NCI-H345 (cell line): ENCODE measurements at places on chromosomes 7 and 10.
A peak's percentile ranks its signal among the peaks of the same experiment; 100 is the strongest.

GRCh38 chr7:30231271-30231670 lies 53.1 kb upstream of the ZNRF2 start:
- DNase-seq: no peak

DNA sequence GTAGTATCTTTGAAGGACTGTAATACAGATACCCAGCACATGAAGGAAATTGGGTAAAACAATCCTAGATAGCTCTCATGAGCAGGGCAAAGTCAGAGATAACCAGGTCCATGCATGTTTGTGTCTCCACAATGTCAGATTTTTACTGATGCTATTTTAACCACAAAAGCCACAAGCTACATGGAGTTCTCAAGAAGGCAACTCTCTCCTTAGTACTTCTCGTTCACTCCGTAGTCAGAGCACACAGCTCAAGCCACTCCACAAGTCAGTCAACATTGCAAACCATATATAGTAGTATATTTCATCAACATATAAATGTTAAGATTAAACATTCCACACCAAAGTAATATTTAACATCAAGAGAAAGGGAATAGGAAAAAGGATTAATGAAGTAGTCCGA lies 98.0 kb upstream of the PIK3CG start:
- DNase-seq: no peak

DNA sequence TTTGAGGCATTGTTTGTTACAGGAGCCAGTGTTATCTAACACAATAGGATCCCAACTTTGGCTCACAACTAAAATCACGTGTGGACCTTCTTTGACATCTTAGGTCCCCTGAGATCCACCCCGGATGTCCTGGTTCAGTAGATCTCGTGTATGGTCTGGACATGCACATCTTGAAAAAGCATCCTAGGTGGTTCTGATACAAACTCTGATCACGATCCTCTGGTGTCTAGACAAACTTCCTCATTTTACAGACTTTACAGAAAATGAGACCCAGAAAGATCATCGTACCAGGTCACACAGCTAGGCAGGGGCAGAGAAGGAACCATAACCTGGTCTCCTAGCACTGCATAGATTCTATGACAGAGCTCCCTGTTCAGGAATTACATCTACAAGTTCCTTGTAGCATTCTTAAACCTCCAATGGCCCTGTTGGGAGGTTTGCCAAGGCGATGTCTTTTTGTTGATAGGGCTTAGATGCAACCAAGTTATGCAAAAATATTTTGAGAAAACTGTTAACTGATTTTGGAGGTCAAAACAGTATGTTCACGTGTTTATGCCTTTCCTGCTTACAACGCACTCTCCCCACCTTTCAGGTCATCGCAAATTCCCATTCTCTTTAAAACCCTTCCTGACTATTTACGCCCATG lies 30.8 kb upstream of the CHST15 start:
- no peak for DNase-seq

DNA sequence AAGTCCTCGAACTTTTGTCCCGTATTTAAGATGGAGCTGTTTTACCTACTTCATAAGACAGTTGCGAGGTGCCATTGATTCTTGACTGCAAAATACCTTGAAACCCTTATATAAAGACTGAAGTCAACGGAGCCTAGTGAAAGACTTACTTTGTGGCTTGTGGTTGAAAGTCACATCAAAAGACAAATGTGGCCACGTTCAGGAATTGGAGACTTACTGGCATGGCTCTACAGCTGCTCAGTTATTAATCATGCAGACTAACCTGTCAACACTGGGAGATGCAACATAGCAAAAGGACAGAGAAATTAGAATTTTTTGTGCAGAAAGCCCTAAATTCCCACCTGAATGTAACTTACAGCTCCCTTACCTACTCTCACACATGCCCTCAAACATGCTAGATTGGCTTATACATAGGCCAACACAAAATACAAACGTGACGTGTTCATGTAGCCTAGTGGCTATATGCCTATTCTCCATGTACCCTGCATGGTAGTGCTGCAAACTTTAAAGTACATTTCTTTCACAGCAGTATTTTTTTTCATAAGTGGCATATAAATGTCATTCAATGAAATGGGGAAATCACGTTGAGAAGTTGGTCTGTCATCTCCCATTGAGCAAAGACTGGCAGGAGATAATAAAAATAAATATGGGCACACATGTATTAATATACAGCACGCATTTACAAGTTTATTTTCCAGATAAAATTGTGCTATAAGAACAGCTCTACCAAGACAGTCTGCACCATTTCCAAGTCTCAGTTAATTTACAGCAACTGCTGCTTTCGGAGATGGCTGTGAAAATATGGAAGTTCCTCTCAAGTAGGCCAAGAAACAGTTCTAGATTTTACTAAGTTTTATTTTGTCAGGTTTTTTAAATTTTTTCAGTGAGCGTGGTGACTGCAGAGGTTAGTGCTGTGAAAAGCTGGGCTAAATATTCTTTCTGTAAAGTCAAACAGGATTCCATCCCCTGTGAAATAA lies 170.4 kb upstream of the C7orf33 start:
- DNase-seq: no peak

GRCh38 chr10:31702005-31702404 lies 226.6 kb downstream of the ARHGAP12 start:
- DNase-seq: no peak

- peak; percentile 80 for DNase-seq
These were observed 11.8 kb downstream of the PODXL start for GRCh38 chr7:131544449-131545301.

DNA sequence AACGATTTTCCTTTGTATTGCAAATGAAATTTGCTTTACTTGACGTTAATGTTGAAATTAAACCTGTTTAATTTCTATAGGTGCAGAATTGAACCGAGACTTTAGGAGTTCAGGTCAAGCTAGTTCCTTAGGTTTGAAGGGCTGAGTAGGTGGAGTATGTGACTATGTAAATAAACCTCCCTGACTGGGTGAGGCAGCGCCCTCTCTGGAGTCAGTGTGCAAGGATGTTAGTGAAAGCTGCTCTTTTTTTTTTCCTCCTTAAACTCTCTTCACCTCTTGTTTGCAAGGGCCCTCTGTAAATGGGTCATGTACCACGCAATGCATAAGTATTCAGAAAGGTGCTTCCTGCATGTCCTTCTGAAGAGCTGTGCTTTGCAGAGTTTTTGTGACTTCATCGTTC lies 33.8 kb downstream of the GALNT17 start:
- no peak for DNase-seq

- DNase-seq: no peak
These were observed 37.2 kb upstream of the ZNF488 start for GRCh38 chr10:47421057-47421952.

- DNase-seq: no peak
These were observed 35.0 kb upstream of the EIF4H start for GRCh38 chr7:74138945-74139843.

DNA sequence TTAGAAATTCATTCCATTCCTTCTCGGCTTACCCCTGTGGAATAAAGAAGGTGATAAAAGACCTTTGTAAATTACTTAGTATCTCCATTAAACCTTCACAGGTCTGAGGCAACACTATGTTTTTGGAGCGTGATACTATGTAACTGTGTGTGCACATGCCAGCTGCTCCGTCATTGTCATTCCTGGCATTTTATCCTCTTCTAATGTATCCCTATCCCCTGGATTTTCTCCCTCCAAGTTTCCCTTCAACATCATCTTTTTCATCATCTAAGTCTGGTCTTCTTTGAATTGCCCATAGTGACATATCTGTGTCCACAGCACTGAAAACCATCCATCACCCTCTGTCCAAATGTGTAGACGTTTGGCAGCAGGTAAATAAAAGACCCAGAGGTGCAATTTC lies 125.7 kb downstream of the TEX36 start:
- no peak for DNase-seq

GRCh38 chr7:37445790-37446189 lies 2.9 kb downstream of the ELMO1 start:
- DNase-seq: no peak

- DNase-seq: peak; percentile 40
These were observed 262.9 kb downstream of the PTPRN2 start for GRCh38 chr7:158324397-158325360.

- DNase-seq: peak; percentile 84
These were observed 26.0 kb downstream of the LEP start for GRCh38 chr7:128266883-128267594.

DNA sequence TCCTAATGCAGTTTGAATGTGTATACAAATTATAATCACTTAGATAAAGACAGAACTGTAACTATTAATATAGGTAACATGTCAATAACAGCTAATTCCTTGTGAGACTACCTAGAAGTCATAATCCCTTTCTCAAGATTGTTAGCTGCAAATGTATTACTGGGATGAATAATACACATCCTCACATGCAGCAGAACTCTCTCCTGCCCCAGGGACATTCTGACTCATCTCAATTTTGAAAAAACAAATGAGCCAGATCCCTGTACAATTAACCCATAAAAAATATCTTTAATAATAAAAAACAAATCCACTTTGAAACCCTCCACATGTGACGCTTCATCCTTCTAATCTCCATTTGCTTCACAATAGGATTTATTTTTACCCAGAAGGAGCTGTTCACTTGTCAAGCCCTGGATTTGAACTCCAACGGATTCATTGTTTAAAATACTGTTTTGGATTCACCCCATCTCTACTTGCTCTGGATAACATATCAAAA lies 428.4 kb upstream of the TEX47 start:
- no peak for DNase-seq

DNA sequence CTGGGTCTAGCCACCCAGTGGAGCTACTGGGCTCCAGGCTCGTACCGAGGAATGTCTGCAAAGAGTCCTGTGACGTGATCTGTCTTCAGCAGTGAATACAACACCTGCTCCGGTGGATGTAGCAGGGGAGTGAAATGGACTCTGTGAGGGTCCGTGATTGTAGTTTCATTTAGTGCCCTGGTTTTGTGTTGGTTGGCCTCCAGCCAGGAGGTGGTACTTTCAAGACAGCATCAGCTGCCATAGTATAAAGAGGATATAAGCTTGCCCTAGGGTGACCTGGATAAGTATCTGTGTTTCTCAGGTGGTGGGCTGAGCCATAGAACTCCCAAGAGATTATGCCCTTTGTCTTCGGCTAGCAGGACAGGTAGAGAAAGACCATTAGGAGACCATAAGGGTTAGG lies 24.6 kb upstream of the WNT2 start:
- peak; percentile 50 for DNase-seq

DNA sequence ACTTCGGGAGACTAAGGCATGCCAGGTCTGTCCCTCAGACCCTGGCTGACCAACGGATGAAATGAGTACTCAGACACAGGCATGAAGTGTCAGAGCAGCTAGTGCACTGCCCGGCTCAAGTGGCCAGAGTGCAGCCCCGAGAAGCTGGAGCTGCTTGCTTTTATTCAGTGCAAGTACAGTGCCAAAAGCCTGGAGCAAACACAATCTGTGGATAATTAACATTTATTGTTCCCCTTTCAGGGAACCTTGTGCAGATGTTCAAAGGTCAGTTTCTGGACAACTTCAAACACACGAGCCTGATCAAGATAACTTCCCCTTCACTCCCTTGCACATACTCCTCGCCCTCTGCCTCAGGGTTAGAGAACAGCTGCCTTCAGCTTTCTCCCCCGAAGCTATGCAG lies 7.9 kb upstream of the ATE1 start:
- DNase-seq: no peak

- peak; percentile 12 for DNase-seq
These were observed 531.7 kb downstream of the ETV1 start for GRCh38 chr7:13457790-13458189.

GRCh38 chr10:106660550-106660949 lies 504.0 kb downstream of the SORCS1 start:
- no peak for DNase-seq

DNA sequence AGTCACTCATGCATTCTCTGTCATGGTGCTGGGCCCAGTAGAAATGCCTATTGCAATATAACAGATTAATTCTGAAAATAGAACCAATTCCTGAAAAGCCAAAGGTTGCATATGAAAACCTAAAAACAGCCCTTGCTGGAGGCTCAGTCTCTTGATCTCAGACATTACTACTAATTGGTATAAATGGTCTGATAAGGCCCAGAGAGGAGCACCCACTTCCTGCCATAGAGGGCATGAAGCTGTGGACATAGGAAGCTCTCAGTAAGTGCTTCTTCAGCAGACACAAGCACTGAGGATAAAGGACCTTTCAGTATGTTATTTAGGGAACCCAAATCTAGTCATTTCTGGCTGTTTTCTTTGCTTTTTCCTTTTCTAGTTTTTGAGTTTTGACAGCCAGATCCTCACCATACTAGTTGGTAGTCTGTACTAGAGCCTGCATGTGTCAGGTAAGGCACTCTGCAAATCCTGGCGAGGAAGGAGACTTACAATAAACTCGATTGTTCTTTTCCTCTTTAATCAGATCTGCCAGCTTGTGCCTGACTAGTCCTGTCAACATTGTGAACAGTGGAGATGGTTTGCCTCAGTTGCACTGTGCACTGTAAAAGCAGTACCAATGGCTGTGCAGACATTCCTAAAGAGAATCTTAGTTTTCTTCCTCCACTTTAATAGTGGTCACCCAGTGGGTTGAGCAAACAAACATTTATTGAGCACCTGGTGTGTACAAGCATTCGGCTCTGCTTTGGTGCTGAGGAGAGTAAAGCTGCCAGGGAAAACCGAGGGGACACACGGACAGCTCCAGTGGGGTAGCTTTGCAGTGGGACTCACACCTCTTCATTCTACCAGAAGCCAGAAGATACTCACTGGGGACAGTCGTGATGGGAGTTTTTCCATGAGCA lies 140.9 kb downstream of the CHN2 start:
- DNase-seq: no peak

GRCh38 chr10:102948786-102949185 lies 30.7 kb downstream of the CNNM2 start:
- DNase-seq: no peak

DNA sequence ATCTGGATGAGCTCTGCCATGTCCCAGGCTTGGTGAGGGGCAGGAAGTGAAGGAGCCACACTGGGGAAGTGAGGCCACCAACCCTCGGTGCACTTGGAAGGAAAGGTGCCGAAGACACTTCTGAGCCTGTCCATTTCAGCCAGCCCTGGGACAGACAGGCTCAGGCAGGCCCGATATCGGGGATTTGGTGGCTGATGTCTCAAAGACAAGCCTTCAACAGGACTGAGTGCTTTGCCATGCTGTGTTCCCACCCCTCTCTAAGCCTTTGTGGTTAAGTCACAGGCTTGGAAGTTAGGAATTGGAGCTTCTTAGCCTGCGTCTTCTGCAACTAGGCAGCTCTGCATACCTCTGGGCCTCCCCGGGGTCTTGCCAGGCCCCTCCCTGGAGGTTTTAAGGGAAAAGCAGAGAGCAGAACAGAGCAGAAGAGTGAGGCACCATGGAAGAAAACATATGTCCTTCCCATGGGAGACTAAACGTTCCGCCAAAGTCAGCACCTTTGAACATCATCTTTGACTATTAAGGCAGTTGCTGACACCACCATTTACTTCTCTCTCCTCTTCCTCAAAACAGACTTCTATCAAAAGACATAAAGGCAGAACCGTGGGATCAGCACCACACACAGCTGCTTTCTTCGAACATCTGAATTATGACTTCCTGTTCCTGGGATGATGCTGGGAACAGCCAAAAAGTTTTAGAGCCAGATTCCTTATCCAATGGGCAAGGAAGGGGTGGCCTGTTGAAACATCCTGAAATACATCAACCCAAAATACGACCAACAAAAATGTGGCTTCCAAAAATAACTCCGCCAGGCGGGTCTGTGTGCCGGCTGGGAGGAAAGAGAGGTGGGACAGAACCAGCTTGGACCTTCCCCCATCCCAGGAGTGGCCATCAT lies 71.8 kb downstream of the AFAP1L2 start:
- no peak for DNase-seq
